ENCODE measurements at places on chromosomes 6 and 20. TPM values are rescaled to one million over a fixed set of nuclear protein-coding genes. Genes with fewer than 3 reads are reported as not detected.

FOXC1 gene
- 1.5 TPM for total RNA-seq

- no peak for DNase-seq
Observed at GRCh38 chr20:59318201-59318790, 17.9 kb downstream of the EDN3 start.

- DNase-seq = no peak
Observed at GRCh38 chr6:91886183-91886795, 1299.4 kb upstream of the MAP3K7 start.

GRCh38 chr6:26318459-26319404 is 46.3 kb upstream of the BTN3A2 start:
- no peak for DNase-seq
